ENCODE measurements at places on chromosomes 1 and 21.
A peak's percentile ranks its signal among the peaks of the same experiment; 100 is the strongest.

- peak; percentile 86 for DNase-seq
These were observed at the start of gene RNF207 for GRCh38 chr1:6205849-6206519. Gene RNF207 (plus strand): TSS chr1:6206119. CDS start chr1:6206536, 417 bp downstream.

DNA sequence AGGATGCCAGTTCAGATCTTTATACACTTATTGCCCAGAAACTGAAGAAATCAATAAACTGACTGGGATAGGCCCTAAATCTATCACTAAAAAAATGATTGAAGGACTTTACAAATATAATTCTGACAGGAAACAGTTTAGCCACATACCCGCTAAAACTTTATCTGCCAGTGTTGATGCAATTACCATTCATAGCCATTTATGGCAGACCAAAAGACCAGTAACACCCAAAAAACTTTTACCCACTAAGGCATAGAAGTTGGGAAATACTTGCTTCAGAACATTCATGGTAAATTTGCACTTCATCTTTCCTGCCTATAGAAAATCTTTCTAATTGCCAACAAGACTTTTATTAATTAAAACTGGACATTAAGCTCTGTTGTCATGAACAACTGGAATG, 15.0 kb upstream of the GPR25 start:
- no peak for DNase-seq

DNA sequence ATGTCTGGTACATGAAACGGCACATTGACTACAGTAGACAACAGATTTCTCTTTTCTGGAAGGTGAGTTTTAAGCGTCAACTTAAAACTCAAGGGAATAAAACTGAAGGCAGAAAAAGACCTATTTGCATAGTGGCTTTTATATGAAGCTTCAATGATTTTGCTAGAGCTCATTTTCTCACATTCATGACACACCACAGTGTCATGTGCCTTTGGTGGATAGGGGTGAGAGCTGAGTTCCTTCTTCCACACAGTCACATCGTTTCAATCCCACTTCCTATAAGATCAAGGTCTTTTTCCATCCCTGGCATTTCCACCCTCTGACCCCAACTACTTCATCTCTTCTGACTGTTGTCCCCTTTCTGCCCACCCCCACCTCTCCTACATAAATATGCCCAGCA, 31.0 kb downstream of the IL12RB2 start:
- DNase-seq = no peak

DNA sequence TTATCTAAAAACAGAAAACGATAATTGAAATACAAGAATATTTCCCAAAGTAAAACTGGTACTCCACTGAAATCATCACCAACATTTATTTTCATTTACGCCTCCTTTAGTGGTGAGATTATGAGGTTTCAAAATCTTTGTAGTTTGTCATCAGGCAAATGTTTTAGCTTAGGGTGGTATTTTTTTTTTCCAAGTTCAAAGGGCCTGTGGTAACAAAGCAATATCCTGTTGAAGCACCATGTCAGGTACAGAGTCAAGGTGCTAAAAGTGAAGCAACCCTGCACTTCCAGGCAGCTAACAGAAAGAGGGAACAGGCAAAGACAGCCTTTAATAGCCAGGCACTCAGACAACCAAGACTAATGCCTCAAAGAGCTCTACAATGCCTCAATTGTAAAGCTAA, 89.2 kb downstream of the JAK1 start:
- DNase-seq = no peak

DNA sequence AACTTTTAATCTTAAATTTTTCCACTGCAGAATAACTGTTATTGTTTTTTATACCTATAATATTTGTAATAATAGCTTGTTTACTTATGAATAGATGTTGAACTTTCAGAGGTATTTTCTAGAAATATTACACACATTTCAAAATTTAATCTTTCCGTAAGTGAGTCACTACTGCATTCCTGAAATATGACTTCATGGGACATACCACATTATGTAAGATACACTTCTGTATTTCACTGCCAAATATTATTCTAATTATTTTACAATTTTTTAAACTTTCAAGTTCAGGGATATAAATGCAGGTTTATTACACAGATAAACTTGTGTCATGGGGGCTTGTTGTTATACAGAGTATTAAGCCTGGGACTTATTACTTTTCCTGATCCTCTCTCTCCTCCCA, 2220.5 kb downstream of the NCAM2 start:
- no peak for DNase-seq

- no peak for DNase-seq
These were observed 6.4 kb upstream of the CPT2 start for GRCh38 chr1:53190210-53190611.

DNA sequence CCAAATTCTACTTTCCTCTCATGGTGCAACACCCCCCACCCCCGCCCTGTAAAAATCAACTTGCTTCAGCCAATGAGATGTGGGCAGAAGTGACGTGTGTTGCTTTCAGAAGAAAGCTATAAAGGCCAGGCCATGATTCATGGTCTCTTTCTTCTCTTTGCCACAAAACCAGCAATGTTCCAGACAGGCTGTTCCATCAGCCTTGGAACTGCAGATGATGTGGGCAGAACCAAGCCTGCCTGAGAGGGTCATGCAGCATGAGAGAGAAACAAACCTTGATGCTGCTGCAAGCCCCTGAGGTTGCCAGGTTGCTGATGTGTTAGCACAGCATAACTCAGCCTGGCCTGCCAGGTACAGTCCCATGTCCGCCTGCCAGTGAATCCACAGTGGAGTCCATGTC, 41.8 kb downstream of the MIS18A start:
- DNase-seq = no peak

DNA sequence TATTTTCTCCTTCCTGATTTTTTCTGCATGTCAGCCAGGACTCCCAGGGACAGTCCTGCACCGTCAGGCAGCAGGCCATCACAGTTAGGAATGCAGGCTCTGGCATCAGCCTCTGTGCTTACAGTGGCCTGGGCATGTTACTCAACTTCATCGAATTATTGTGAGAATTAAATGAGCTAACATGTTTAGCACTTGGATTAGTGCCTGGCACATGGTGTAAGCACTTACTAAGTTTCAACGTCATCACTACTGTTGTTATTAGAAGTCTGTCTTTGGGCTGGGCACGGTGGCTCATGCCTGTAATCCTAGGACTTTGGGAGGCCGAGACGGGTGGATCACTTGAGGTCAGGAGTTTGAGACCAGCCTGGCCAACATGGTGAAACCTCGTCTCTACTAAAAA, 45.1 kb downstream of the SCCPDH start:
- DNase-seq = no peak

- no peak for DNase-seq
These were observed 1561.5 kb downstream of the MRPL39 start for GRCh38 chr21:24045775-24046215.

DNA sequence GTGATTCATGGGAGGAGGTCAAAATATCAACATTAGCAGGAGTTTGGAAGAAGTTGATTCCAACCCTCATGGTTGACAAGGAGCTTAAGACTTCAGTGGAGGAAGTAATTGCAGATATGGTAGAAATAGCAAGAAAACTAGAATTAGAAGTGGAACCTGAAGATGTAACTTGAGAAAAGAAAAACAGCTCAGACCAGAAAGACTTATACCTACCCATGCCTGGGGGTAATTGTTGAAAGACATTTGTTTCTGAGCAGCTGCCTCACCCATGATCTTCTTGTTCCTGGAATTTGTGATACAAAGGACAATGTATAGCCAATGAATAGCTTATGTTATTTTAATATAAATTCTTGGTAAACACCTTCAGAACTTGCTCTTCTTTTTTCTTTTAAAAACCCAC, 128.6 kb downstream of the LRIG2 start:
- no peak for DNase-seq

GRCh38 chr1:115810609-115811008, 30.3 kb downstream of the NHLH2 start:
- no peak for DNase-seq

DNA sequence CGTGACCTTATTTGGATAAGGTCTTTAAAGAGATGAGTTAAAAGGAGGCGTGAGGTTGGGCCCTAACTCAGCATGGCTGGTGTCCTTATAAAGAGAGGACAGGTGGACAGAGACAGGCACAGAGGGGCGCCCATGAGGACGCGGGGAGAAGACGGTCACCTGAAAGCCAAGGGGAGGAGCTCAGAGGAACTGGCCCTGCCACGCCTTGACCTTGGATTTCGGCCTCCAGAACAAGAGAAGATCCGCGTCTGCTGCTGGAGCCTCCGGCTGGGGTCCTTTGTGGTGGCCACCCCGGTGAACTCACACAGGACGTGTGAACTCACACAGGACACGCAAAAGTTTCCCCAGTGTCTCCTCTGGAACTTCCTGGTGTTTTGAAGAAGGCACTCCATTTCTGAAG, 122.7 kb downstream of the SIK1 start:
- DNase-seq = no peak

DNA sequence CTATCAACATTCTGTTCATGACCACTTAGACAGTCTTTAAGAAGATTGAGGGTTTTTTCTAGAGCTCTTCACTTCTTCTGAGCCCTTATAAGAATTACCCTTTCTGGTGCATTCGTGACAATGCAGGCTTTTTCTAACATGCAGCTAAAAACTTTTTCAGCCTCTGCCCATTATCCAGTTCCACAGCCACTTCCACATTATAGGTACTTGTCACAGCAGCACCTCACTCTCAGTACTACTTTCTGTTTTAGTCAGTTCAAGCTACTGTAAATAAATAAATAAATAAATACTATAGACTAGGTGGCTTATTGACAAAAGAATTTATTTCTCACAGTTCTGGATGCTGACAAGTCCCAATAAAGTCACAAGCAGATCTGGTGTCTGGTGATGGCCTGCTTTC, 284.4 kb upstream of the PKN2 start:
- no peak for DNase-seq

GRCh38 chr1:77926561-77927357, 38.3 kb downstream of the NEXN start:
- peak; percentile 11 for DNase-seq

- no peak for DNase-seq
These were observed 918.2 kb upstream of the ADGRL2 start for GRCh38 chr1:80882553-80882952.

GRCh38 chr1:37453647-37454046, 20.7 kb upstream of the ZC3H12A start:
- DNase-seq = no peak

DNA sequence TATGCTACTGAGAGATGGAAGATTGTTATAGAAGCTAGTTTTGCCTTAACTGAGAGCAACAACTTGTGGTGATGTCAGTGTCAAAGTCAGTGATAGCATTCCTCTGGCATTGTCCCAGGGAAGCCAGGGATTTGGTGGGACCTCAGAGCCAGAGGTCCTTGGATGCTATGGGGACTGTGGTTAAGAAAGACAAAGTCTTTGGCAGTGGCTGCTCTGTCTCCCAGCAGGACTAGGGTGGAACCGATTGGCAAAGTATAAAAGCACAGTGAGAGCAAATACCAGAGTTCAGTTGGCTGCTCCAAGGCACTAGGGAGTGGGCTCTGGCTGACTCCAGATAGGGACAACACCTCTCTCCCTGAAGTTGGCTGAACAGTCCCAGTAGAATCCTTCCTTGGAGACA, 104.8 kb downstream of the GDAP2 start:
- DNase-seq = no peak

GRCh38 chr1:59356627-59357026, 59.7 kb downstream of the FGGY start:
- no peak for DNase-seq

- no peak for DNase-seq
These were observed 31.7 kb downstream of the PGM1 start for GRCh38 chr1:63624911-63625310.

DNA sequence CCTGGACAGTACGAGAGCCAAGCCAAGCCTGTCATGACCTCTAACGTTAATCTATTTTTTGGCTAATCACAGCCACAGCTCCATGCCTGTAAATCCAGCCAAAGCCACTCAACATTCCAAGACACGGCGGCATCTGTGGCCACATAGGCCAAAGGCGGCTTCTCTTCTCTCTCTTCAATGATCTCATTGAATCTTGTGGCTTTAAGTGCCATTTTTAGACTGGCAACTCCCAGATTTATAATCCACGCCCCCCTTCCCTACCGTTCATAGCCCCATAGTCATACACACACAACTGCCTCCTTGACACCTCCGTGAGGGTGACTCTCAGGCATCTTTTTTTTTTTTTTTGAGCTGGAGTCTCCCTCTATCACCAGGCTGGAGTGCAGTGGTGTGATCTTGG, 5.7 kb upstream of the SELENON start:
- DNase-seq = no peak

GRCh38 chr1:31978843-31979400, 34.7 kb upstream of the KHDRBS1 start:
- DNase-seq = no peak

- DNase-seq = no peak
These were observed 93.2 kb upstream of the KCNK2 start for GRCh38 chr1:214989341-214989740.

- no peak for DNase-seq
These were observed 104.5 kb downstream of the KCNJ6 start for GRCh38 chr21:37811711-37812110.

GRCh38 chr21:36980280-36981048, 14.0 kb upstream of the HLCS start:
- no peak for DNase-seq

DNA sequence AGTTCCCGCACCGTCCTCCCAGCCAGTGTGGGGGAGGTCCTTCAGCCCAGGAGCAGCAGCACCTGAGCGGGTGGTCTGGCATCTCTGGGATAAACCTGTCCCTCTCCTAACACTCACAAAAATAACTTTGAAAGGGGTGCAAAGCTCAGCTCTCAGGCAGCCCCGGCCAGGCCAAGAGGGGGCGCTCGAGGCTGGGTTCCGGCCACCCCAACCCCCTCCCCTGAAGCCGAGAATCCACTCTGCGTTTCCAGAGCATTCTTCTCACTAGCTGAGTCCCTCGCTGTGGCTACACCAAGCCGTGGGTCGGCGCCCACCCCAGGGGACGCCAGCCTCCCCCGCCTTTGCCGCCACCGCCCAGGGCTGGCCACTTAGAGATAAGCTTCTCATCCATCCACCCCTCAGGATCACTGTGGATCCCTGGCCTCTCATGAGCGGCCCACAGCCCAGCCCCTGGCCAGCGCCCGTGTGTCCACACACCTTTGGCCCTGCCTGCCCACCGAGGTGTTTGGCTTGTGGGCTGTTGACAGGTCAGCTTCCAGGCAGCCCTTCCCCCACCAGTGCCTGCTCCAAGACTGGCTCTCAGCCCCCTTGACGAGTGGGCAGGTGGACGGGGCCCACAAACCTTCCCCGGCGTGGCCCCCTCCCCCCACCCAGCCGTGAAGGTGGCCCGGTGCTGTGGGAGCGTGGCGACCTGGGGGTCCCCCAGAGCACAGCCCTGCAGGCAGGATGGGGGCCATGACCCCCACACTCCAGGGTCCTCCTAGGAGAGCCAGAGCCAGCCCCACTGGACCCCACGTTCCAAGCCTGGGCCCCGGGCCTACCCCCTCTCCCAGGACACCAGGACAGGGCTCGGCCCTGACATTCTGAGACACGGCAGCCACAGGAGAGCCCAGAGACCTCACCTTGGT, 1.9 kb downstream of the FTCD start:
- peak; percentile 62 for DNase-seq

DNA sequence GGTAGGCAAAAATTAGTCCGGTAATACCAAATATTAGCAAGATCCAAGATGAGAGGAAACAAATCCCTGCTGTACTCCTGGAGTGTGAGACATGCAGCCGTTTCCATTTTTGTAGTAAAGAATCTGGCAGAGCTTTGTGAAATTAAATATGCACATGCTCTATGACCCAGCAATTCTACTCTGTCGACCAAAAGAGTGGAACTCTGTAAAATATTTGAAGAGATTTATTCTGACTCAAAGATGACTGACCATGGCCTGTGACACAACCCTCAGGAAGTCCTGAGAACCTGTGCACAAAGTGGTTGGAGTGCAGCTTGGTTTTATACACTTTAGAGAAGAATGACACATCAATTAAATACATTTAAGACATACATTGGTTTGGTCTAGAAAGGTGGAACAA, 16.2 kb downstream of the HAX1 start:
- DNase-seq = no peak

GRCh38 chr1:231216498-231216897, 24.5 kb upstream of the GNPAT start:
- no peak for DNase-seq
